Osteocyte (in vitro differentiated cells): ENCODE measurements at places on chromosomes 2 and 18. TPM values are rescaled to one million over a fixed set of nuclear protein-coding genes. Genes with fewer than 3 reads are reported as not detected.

CNTNAP5 gene
- not detected in 2 replicates for total RNA-seq

DNA sequence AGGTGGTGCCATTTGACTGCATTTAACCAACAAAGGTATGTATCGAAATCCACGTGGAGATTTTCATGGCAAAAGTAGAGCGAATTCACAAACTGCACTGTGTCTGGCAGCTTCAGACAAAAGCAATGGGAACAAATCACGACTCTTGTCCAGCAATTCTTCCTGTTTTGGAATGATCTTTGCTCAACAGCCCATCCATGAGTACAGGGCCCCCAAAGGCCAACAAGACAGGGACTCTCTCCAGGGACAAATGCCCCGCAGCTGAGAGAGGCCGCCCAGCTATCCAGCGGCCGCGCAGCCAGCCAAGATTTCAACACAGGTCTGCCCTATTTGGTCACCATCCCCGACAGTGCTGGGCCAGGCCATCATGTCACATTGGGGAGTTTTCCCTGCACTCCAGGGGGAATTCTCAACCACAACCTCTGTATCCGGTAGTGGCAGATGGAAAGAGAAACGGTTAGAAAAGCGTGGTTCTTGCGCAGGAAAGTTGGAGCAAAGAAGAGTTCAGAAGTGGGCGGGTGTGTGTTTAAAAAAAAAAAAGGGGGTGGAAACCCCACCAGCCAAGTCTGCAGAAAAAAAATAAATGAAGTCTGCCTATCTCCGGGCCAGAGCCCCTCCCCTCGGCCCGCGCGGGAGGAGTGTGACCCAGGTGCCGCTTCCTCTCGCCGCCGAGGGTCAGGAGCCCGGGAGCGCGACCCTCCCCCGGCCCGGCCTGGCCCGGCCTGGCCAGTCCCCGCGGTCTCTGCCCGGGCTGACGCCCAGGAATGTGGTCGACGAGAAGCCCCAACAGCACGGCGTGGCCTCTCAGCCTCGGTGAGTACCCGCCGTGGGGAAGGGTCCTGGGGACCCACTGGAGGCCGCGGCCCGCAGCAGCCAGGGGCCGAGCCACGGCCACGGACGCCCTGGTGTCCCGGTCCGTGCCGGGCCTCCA is at the start of gene GYPC:
Gene GYPC (plus strand): TSS at position 659 of the 931 bp plus-strand sequence. CDS start 106 bp downstream, at position 765.
- peak; percentile 84 for DNase-seq
- peaks cover 4% of the 10 kb centered on the region for H3K36me3 ChIP-seq
- peak within 1 kb of the TSS; percentile 91 for H3K4me3 ChIP-seq
- no peaks in the 10 kb centered on the region for H3K27me3 ChIP-seq
- H3K27ac ChIP-seq, result peak within 1 kb of the TSS; percentile 98

DNA sequence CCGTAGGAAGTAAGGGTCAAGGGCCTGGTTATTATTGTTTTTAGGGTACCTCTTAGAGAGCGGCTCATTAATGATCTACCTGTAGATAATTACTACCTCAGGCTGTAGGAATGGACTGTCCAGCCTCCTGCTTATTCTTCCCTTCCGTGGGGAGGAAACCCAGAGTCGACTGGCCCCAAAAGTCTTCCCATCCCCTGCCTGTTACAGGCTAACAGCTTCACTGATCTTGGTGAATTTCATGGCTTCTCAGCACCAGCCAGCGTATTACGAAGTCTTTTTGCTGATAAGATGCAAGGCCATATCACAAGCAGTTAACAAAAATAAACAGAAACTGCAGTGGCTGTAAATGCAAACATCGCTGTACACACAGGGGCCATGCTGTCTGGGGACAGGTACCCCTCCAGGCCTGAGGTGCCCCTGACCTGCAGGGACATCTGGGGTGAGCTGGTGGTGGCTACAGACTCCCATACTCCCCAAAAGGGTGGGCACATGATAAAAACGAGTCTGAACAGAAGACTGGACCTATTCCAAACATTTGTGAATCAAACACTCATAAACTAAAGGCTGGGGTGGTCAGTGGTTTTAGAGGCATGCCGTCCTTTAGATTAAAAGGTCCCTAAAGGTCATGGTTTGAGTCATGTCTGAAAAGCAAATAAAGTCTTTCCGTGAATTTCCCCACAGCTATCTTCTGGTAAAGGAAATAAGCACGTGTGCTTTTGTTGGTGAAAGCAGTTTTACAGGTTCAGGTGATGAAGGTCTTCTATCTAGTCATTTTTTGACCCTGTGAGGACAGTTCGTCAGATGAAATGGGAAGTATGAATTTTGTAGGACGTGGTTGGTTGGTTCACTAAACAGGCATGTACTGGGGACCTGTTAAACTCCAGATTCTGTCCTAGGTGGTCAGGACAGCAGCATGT is 36.7 kb downstream of the TTC39C start:
- H3K27ac ChIP-seq, result no peak overlapping the region
- H3K36me3 ChIP-seq, result peaks cover 2% of the 10 kb centered on the region
- no peak for DNase-seq
- peaks cover 8% of the 10 kb centered on the region for H3K4me1 ChIP-seq
- H3K27me3 ChIP-seq, result no peaks in the 10 kb centered on the region

DNA sequence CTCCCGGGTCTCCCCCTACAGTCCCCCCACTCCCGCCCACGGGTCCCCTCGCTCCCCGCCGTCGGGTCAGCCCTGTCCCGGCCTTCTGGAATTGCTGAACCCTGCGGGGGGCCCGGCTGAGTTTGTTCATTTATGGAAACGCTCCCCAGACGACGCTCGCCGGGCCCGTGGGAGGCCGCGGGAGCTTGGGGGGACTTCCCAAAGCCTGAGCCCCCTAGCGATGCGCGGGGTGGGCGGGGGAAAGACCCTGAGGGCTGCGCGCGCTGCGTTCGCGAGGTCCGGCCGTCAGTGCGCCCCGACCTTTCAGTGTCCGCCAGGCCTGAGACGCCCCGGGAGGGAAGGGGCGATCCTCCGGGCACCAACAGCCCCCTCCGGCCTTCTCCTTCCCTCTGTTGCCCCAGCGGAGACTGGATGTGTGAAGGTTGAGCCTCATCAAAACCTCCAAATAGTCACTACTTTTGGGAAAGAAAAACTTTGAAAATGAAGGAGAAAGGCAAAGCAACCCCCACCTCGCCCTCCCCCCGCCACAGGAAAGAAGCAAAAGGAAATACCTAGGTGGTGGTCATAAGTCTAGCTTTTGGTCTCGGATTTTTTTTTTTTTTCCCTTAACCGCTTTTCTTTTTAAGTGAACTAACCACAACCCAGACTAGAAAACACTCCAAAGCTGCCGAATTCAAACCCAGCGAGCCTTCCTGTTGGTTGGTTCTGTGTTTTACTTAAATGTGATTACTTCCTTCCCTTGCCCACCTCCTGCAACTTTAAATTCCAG is 509 bp upstream of the CYS1 start:
- DNase-seq, result no peak
- peaks cover 39% of the 10 kb centered on the region for H3K27me3 ChIP-seq
- H3K4me1 ChIP-seq, result peaks cover 27% of the 10 kb centered on the region
- peak overlapping the region; percentile 58 for H3K4me3 ChIP-seq

GRCh38 chr2:138455691-138456090 is 45.9 kb upstream of the SPOPL start:
- H3K4me1 ChIP-seq, result peaks cover 7% of the 10 kb centered on the region
- no peaks in the 10 kb centered on the region for H3K27me3 ChIP-seq
- no peak overlapping the region for H3K27ac ChIP-seq
- DNase-seq, result no peak
